HuH-7.5 (cell line): ENCODE measurements at places on chromosomes 2 and 18.

DNA sequence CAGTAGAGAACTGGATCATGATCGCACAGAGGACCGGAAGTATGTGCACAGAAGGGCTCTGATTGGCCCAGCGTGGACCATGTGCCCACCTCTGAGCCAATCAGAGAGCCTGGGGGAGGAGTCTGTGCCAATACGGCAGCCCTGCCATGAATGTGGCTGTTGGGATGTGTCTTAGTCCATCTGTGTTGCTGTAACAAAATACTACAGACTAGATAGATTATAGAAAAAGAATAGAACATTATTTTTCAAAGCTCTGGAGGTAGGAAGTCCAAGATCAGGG, 132.0 kb downstream of the NDUFA10 start:
- no peak for DNase-seq

DNA sequence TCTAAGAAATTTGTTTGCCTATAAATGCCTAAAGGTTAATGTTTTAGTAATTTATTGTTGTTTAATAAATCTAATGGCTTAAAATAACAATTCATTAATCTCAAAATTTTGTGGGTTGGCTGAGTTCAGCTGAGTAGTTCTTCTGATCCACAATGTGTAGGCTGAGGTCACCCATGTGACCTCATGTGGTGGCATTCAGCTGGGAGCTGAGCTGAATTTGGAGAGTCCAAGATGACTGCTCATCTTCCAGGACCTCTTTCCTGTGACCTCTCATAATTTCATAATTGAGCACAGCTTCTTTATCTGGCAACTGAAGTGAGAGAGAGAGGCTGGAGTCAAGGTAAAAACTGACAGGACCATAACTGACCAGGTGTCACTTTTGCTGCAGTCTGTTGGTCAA, 132.4 kb downstream of the TXNL1 start:
- DNase-seq, result no peak

DNA sequence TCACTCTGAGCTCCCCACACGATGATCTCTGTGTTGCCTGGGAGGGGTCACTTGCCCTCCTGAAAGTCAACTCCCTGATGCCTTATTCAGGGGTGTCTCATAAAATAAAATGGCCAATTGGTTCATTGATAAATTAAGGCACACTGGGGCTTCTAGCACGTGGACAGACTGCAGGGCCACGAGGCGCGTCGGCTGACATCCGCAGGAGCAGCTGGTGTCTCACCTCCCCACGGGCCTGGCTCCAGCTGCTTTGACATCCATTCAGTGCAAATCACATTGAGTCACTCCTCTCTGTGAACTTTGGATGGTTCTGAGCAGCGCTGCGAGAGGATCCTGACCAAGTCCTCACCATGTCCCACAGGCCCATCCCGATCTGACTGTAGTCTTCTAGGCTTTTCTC, 4.6 kb upstream of the ST8SIA3 start:
- DNase-seq, result no peak

DNA sequence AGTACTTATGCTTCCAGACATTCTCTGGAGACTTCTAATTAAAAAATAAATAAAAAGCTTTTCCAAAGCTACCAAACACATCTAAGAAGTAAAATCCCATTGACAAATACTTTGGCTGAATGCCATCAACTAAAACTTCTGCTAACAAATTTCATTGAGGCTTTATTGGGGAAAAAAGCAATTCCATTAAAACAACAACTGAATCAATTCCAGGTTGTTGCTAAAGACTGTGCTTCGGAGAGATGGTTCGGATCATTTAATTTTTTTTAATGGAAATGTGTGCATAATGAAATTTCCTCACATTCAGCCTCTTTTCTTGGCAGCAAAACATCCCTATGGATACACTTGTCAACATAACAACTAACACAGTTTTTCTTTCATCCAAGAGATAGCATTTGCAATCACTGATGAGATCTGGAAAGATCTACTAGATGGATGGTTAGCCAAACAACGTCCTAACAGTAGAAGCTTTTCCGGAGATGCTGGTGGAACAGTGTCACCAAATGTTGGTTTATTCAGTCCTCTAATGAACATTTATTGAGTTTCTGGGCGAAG, 446.1 kb upstream of the FAM98A start:
- no peak for DNase-seq

GRCh38 chr2:205148755-205149154, 533.5 kb upstream of the NRP2 start:
- no peak for DNase-seq

GRCh38 chr2:229268626-229269025, 2.5 kb downstream of the PID1 start:
- DNase-seq, result no peak

- DNase-seq, result no peak
These were observed 177.3 kb upstream of the SPOPL start for GRCh38 chr2:138324068-138324771.

DNA sequence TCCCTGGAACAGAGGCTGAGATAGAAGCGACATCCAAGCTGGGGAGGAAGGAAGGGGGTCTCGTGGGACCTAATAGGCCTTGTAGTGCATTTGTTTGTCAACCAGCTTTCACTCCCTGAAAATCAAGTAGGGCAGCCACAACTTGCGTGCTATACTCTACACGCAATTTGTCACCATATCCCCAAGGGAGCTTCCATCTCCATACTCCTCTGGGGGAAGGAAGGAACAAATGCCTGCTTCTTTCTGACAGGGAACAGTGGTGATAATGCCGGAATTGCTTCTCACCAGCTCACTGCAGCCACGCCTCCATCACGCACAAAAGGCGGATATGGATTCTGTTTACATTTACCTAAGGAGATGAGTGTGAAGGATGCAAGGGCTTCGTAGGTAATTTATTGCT, 213.4 kb downstream of the TMEM163 start:
- DNase-seq, result no peak

GRCh38 chr2:120732506-120733237, 3.0 kb upstream of the GLI2 start:
- DNase-seq, result no peak

DNA sequence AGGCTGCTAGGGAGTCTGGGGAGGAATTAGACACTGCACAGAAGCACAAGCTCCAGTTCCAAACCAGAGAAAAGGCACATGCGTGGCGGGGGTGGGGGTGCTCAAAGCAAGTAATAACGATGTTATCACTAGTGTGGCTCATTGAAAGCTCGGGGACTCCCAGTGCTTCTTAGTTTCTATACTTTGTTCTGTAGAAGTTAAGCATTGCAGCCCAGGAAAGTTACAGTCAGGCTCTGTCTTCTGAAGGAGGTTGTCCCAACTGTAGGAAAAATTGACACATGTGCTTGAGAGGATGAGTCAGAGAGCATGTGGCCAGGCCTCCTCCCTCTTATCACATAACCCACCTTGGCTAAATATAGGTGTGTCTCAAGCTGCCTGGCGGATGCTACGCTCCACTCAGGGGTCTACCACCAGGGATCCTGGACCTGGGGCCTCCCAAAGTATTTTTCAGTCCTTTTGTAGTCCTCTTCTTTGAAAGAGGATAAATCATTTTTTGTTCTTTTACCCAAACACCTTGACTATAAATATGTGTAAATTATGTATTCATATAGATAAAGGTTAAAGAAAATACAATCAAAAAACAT, 3.8 kb downstream of the GALNT5 start:
- DNase-seq, result no peak

- DNase-seq, result no peak
These were observed 469.6 kb upstream of the MYT1L start for GRCh38 chr2:2800697-2801096.

- DNase-seq, result no peak
These were observed 57.4 kb downstream of the COPS8 start for GRCh38 chr2:237143118-237143517.

GRCh38 chr2:235827585-235827992, 333.7 kb downstream of the AGAP1 start:
- no peak for DNase-seq

DNA sequence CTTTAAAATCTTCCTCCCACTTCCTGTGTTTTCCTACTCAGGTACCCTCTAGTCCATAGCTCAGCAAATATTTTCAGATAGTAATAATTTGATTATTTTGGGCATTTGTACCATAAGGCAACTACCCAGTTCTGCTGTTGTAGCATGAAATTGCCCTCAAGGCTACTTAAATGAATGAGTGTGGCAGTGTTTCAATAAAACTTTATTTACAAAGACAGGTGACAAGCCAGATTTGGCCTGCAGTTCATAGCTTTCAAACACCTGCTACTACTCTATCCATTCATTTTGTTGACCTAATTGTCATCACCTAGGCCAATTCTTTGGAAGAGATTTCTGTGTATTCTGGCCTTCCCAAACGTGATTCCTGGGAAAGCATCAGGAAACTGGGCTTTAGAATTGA, 28.9 kb downstream of the NYAP2 start:
- no peak for DNase-seq

GRCh38 chr2:50178050-50178449, 853.9 kb downstream of the NRXN1 start:
- DNase-seq, result no peak

- DNase-seq, result no peak
These were observed 18.7 kb downstream of the CASP8 start for GRCh38 chr2:201279079-201279478.

- DNase-seq, result no peak
These were observed 4.6 kb downstream of the CDCA7 start for GRCh38 chr2:173359231-173359630.
